Naive thymus-derived CD4-positive, alpha-beta T cell (primary cell): ENCODE measurements at places on chromosomes 11 and 22.

GRCh38 chr11:65425105-65425970, 2.7 kb downstream of the NEAT1 start:
- peak; percentile 97 for DNase-seq

DNA sequence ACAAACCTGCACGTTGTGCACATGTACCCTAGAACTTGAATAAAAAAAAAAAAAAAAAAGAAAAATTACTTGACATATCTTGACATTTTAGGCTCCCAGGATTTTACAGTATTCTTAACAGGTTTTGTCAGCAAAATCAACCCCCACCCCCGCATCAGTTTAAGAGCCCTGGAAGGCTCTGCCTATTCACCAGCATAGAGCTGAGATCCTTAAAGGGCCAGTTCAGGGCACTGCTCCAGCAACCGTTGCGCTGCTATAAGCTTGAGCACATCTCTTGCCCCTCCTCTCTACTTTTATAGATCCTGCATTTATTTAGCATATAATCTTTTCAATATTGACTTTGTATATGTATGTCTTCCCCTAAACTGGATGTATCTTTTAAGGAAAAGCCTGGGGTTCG, 697 bp upstream of the PAFAH1B2 start:
- peak; percentile 21 for DNase-seq

GRCh38 chr22:40065981-40066380, 71.2 kb downstream of the FAM83F start:
- no peak for DNase-seq

- no peak for DNase-seq
Measured at GRCh38 chr11:102266099-102266498, 51.2 kb upstream of the BIRC3 start.

GRCh38 chr11:27183672-27184457, 143.2 kb downstream of the BBOX1 start:
- DNase-seq, result no peak

DNA sequence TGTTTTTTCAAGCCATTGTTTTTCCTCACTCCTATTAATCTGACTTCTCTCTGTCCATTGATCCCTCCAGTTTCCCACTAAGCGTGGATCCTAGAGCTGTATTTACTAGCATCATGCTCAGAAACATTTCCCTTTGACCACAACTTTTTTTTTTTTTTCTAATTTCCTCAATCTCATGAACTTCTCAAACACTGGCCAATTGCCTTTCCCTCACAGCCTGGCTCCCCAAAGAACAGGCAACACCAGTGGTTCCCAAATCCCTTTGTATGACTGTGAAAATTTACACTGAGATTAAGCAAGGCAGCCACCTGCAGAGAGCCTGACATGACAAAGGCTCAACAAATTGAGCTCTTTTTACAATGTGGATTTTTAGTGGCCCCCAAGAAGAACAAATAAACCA, 1.4 kb upstream of the TPP1 start:
- no peak for DNase-seq

GRCh38 chr11:68914761-68915160, 11.1 kb downstream of the IGHMBP2 start:
- DNase-seq, result no peak

DNA sequence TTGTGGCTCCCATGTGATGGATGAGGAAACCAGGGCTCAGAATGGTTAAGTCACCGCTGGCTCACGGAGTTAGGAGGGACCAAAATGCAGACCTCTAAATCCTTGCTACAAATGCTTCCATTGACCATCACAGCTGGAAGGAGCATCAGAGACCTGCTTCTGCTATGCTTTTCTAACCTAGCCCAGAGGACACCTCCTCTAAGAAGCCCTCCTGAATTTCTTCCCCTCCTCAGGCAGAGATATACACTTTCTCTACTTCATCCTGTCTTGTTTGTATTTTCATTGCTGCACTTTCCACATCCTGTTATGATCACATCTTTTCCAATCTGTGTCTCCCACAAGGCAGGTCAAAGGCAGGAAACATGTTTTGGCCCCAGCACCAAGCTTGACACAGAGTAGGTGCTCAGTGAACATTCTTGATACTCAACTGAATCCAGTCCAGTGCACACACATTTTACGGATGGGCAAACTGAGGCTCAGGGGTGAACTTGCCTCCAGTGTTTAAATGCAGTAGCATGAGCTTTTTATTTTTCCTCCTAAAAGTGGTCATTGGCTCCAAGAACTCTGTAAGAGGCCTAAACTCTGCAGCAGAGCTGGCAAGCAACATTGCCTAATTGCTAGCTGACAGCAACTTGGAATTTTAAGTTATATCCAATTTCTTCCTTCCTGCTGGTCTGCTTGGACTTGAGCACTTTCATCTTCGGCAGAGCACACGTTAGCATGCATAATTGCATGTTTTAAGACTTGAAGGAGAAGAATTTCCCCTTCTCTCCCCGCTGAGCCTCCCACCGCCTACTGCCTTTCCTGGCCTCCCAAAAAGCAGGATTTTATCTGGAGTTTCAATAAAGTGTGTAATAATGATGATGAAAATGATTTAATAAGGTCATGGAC, 12.7 kb downstream of the SCUBE1 start:
- no peak for DNase-seq

DNA sequence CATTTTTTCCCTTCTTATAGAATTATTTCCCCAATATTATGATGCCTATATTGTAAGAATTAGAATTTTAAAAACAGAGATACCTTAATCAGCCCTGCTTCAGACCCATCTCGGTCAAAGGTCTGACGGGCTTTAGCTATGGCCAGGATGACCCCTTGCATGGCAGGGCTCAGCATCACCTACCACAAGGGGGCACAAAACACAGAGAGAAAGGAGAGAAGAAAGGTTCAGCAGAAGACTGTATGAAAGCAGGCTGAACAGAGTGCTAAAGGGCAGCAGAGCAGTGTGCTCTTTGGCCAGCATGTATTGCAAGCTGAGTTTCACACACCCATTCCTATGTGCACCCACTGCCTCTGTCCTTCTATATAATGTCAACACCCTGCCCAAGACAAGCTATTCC, 26.8 kb downstream of the CLDN25 start:
- DNase-seq, result no peak

DNA sequence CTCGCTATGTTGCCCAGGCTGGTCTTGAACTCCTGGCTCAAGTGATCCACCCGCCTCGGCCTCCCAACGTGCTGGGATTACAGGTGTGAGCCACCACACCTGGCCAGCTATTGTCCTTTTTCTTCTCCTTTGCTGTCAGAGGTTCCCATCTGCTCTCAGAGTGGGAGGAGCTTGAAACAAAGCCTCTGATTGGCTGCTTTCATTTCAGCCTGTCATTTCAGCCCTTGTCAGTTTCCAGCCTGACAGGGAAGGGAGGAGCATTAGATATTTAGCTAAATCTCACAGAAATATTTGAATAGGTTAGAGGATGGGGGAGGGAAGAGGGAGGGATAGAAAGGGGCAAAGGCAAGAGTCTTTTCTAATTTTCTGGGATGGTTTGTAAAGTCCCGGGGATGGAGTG, 8.7 kb downstream of the SLC22A6 start:
- no peak for DNase-seq

DNA sequence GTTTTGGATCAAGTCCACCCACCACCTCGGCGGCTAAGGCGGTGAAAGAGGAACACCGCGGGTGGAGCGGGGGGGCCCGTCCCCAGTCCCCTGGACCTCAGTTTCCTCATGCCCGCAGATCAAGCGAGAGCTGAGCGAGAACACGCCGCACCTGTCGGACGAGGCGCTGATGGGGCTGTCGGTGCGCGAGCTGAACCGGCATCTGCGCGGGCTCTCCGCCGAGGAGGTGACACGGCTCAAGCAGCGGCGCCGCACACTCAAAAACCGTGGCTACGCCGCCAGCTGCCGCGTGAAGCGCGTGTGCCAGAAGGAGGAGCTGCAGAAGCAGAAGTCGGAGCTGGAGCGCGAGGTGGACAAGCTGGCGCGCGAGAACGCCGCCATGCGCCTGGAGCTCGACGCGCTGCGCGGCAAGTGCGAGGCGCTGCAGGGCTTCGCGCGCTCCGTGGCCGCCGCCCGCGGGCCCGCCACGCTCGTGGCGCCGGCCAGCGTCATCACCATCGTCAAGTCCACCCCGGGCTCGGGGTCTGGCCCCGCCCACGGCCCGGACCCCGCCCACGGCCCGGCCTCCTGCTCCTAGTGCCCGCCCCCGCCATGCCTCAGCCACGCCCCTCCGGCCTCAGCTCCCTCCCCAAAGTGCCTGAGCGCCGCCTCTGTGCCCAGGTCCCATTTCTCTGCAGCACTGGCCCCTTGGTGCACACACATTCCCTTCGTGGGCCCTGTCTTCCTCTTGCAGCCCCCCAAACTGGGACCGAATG, 12.7 kb downstream of the MAFF start:
- DNase-seq, result peak; percentile 54

- DNase-seq, result no peak
Measured at GRCh38 chr22:43744700-43745410, 67.2 kb downstream of the EFCAB6 start.

GRCh38 chr11:47467357-47467756, 18.4 kb upstream of the RAPSN start:
- DNase-seq, result no peak

DNA sequence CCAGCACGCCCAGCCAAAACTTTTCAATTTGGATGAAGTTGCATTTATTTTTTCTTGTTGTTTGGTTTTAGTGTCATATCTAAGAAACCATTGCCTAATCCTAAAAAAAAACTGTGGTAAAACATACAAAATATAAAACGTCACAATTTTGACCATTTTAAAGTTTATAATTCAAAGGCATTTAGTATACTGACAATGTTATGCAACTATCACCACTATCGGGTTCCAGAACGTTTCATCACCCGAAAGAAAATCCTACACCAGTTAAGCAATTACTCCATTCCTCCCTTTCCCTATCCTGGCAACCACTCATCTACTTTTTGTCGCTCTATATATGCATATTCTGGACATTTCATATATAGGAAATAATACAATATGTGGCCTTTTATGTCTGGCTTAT, 30.5 kb upstream of the PHOX2A start:
- no peak for DNase-seq

GRCh38 chr11:32151027-32151426, 60.2 kb downstream of the RCN1 start:
- DNase-seq, result no peak

GRCh38 chr11:113411536-113411935, 24.0 kb downstream of the ANKK1 start:
- DNase-seq, result no peak

GRCh38 chr11:104246590-104246989, 82.6 kb upstream of the PDGFD start:
- DNase-seq, result no peak

DNA sequence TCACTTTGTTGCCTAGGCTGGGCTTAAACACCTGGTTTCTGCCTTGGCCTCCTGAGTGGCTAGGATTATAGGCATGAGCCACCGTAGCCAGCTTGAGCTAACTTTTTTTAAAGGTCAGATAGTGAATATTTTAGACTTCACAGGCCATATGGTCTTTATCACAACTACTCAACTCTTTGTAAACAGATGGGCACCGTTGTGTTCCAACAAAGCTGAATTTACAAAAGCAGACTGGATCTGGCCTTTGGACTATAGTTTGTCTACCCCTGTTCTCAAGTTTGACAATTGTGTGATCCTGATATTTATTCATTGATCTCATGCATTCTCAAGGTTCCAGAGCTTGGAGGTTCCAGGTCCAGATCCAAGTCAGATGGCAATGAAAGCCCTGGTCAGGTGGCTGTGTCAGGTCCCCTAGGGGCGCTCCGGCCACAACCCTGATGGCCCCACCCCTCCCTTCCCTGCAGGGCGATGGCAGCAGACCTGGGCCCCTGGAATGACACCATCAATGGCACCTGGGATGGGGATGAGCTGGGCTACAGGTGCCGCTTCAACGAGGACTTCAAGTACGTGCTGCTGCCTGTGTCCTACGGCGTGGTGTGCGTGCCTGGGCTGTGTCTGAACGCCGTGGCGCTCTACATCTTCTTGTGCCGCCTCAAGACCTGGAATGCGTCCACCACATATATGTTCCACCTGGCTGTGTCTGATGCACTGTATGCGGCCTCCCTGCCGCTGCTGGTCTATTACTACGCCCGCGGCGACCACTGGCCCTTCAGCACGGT, 15.8 kb downstream of the P2RY2 start:
- DNase-seq, result no peak

- DNase-seq, result no peak
Measured at GRCh38 chr11:75450236-75450635, 17.2 kb upstream of the KLHL35 start.

DNA sequence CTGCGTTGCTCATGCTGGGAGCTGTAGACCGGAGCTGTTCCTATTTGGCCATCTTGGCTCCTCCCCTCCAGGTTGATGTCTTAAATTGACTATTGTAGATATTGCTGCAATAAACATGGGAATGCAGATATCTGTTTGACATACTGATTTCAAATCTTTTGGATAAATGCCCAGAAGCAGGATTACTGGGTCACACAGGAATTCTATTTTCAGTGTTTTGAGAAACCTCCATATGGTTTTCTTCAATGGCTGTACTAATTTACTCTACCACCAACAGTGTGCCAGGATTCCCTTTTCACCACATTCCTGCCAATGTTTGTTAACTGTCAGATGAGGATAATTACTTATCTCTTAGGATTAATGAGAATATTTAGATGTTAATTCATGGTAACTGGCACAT, 467.0 kb downstream of the LUZP2 start:
- no peak for DNase-seq

- no peak for DNase-seq
Measured at GRCh38 chr11:134939031-134939430, 527.0 kb upstream of the B3GAT1 start.

- DNase-seq, result no peak
Measured at GRCh38 chr22:20952544-20953341, 14.3 kb upstream of the AIFM3 start.

DNA sequence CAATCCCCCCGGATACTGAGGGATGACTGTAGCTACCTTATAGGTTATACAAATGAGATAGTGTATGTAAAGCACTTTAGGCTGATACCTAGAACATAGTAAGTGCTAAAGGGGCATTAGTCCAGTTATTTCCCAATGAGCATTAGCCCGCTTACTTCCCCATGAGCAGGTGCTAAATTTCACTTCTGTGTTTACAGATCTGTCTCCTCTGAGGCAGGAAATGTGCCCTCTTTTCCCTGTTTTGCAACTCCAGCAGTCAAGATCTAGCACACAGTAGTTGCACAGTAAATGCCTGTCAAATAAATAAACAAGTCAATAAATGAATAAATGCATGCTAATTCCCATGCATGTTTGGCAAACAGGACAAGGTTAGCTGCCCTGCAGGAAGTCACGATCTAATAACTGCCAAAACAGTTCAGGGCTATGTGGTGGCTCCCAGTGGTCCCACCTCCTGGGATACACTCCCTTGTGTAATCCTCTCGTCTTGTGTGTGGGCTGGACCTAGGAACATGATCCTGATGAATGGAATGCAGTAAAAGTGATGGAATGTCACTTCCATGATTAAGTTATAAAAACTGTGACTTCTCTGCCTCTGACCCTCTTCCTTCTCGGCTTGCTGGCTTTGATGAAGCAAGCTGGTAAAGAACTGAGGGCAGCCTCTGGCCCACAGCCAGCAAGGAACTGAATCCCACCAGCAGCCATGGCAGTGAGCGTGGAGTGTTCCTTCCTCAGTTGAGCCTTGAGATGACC, 459.0 kb downstream of the SOX6 start:
- DNase-seq, result no peak
